GM10248 (cell line): ENCODE measurements at places on chromosomes 3 and 15.

DNA sequence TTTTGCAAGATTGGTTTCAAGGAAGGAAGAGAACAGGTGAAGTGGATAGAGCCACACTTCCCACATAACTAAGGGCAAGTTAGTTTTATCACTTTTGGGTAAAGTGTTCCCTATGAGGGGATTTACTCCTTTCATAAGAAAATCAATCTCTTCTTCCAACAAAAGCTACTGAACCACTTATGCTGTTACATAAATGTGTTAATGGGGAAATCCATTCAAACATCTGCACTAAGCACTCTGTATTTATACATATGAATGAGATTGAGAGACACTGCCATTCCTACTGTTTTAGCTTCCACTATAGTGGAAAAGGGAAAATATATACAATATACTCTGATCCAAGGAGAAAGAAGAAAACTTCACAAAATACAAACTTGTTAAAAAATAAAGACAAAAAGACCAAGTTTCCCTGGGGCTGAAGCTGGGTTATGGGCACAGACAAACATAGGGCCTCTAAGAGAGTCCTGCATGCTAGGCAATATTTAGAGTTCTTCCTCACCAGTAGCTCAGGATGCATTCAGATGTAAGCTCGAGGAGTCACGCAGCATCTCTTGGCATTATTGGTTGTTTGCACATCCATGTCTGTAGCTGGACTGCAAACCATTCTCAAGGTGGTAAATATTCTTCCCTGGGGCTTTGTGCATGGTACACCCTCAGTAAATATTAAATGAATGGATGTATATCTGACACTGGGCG is 454.2 kb downstream of the FGF12 start:
- DNase-seq, result no peak

DNA sequence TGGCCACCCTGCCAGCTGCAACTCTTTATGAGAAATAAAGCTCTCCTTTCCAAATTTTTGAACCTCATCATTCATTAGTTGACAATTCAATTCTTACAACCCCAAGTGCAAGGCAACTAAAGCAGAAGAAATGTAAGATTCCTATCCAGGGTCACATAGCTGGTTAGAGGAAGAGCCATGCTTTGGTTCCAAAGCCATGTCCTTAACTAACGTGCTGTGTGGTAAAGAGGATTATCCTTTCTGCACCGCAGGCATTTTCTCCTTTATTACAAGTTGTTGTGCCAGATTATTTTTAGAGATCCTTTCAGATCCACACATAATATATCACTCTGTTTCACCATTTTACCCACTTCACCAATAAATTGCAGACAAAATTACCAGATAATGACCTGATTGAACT is 36.5 kb downstream of the TM4SF18 start:
- no peak for DNase-seq

DNA sequence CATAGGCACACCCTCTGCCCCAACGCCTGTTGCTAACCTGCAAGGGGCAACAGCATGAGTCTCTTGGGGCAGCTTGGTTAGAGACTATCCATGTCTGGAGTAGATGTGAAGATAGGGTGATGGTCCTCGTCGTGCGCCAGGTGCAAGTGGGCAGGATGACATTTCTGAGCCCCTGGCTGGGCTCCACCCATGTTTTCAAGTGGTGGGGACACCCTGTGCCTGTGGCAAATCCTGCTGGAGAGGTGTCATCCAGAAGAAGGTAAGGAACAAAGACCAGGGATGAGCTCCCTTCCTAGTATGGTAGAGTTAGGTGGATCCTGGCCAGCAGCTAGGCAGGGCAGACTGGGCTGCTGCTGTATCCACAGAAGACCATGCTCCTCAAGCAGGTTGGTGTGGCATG is 152.6 kb downstream of the ABHD5 start:
- no peak for DNase-seq

GRCh38 chr3:346186-346585 is 149.6 kb downstream of the CHL1 start:
- DNase-seq, result no peak

DNA sequence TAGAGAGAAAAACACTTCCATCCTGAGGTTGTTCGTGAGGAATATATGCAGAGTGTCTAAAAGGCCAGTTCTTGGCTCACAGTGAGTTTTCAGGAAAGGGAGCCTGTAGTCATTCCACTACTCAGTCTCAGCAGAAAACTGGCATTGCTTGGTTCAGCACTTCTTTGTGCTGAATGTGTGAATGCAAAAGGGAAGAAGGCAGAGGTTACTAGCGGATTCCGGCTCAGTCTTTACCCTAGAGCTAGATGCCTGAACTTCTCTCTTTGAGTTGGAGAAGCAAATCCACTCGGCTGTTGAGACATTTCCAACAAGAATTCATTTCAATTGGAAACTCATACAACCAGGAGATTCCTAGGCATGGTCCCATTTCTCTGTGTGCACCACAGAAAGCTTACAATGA is 23.1 kb upstream of the FRMD4B start:
- DNase-seq, result no peak
